Stimulated activated naive CD8-positive, alpha-beta T cell treated with anti-CD3 and anti-CD28 coated beads, Interleukin-15, amount 100 ng/mL, for 72 hours (primary cell): ENCODE measurements at places on chromosomes 1 and 21.

DNA sequence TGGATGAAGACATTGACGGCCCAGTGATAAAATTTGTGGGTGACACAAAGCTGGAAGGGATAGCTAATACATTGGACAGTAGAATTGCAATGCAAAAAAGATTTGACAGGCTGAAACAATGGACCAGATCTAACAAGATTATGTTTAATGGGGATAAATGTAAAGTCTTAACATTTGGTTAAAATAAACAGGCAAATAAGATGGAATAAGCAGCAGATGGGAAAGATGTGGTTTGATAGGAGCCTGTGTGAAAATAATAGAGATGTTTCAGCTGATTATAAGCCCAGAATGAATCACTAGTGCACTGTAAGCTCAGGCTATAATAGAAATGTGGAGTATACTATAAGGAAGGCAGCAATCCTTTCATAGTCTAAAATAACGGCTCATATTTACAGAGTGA is 66.2 kb upstream of the NHLH2 start:
- no peak for DNase-seq

- no peak for DNase-seq
These were observed 158.8 kb upstream of the DUSP10 start for GRCh38 chr1:221900678-221901077.

GRCh38 chr1:244371242-244372141 is 80.2 kb downstream of the ADSS2 start:
- no peak for DNase-seq

DNA sequence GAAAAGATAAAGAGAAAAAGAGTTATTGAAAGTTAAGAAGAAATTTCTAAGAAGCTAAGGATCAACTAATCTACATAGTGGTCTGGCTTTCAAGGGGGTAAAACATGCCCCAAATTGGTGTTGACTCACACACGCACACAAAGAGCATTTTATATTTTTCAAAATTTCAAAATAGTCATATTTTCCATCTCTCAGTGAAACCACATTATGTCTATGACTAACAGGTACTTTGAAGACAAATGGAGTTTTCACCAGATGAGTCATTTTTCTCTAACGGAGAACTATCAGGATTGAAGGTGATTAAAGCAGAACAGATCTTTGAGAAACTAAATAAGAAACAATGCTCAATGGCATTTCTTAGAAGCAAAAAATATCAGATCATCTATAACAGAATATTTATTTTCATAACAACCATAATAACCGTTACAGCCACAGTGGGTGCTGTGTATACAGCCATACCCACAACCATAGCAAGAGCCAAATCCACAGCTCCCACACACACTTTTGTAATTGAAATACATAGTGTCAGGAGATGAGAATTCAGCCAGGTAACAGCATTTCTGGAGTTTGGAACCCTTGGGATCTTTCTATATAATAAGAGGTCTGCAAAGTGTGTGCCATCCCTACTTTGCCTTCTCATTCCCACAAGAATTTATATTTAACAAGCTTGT is at the start of gene KRTAP21-3:
KRTAP21-3 (minus strand) TSS at position 539 of the 671 bp plus-strand sequence; CDS start at position 521, 18 bp downstream.
- peak; percentile 20 for DNase-seq

GRCh38 chr1:43653893-43654292 is 3.9 kb downstream of the KDM4A start:
- no peak for DNase-seq

DNA sequence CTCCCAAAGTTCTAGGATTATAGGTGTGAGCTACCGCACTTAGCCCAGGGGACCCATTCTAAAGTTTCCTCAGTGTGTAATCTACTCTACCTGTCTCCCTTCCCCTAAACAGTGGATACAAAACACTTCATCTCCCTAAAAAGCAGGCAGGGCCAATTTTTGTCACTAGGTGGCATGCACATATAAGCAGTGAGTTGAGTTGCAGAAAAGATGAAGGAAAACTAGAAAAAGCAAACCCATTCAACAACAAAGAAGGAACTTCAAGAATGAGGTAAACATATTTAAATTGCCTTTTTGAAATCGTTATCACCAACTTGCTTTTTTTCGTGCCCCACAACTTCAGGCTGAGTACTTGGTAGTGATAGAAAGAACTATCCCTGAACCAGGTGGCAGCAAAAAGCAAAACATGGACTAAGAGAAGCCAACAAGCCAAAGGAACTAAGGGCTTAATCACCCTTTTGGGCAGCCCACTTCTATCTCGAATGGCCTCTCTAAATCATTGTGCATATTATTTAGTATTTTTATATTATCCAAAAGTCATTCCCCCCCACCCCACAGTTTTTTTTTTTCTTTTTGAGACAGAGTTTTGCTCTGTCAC is 19.7 kb upstream of the ALDH9A1 start:
- DNase-seq = peak; percentile 24

- no peak for DNase-seq
These were observed 283.5 kb upstream of the SGIP1 start for GRCh38 chr1:66250478-66250877.

DNA sequence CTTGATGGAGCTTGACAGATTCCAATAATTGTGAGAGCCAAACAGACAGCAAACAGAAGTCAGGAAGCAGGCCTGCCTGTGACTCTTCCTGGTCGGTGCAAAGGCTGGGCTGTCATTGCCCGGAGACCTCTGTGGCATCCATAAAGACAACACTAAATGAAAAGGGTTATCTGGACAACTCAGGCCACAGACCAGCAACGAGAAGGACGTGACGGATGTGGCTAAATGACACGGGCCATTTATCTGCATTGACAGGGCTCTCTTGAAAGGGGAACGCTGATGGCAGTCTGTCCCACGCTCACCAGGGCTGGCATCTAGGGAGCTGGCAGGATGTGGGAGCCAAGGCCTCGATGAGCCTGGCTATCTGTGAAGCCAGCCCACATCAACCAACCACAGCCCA is 35.0 kb downstream of the HMGB4 start:
- DNase-seq = no peak

GRCh38 chr1:45282351-45282750 is 44.3 kb upstream of the HPDL start:
- no peak for DNase-seq

GRCh38 chr1:43058545-43059360 is 100.1 kb upstream of the SLC2A1 start:
- DNase-seq = no peak

DNA sequence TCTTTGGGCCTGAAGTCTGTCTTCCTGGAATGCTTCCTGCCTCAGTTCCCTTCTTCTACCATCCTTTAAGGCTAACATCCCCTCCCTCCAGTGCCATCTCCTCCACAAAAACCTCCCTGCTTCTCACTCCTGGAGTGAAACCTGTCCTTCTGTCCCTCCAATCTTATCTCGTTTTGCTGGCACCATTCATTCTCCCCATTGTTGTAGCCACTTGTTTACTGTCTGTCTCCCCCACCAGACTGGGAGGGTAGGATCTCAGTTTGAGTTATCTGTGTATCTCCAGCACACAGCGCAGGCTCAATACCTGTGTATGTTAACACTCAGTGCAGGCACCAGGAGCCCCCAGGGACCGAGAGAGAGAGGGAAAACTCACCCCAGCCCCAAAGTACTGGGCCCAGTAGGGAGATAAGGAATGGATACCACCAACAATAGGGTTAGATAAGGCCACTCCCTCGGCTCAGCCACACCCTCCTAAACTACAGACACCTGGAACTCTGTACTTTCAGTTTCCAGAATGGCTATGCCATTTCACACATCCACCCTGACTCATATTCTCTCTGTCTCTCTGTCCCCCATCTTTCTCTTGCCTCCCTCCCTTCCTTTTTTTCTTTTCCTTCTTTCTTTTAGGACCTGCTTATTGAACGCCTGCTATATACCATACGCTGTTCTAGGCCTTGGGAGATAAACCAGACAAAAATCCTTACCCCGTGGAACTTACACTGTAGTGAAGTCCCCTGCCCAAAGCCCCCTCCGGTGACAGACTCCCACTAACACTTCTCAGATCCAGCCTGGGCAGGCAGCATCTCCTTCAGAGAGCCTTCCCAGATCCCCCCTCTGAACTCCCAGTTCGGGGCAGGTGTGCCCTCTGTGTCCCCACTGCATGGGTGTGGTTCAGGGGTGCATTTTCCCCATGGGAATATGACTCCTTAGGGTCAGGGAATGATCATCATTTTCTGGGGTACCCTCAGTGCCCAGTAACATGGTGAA is 3.3 kb upstream of the SSBP3 start:
- DNase-seq = no peak

DNA sequence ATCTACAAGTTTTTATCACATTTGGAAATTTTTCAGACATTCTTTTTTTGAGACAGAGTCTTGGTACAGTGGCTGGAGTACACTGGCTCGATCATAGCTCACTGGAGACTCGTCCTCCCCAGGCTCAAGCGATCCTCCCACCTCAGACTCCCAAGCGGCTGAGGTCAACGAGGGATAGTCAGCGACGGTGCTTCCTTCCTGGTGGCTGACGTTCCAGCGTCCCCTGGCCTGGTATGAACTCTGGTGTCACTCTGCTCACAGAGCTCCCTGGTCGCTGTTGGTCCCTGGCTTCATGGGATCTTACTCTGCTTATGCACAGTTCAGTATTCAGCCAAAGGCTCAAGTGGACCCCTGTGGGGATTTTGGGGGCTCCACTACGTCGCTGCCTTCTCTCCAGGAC is 3.5 kb upstream of the ARHGEF16 start:
- no peak for DNase-seq

- DNase-seq = no peak
These were observed 13.8 kb downstream of the S100A7A start for GRCh38 chr1:153430166-153430553.

- DNase-seq = no peak
These were observed 2.0 kb upstream of the RAB7B start for GRCh38 chr1:206005234-206005633.

GRCh38 chr1:51559501-51559900 is 40.4 kb upstream of the EPS15 start:
- no peak for DNase-seq

- no peak for DNase-seq
These were observed 4.5 kb upstream of the CATSPERE start for GRCh38 chr1:244456586-244456985.

- DNase-seq = no peak
These were observed 40.4 kb upstream of the APOBEC4 start for GRCh38 chr1:183693521-183693920.

- DNase-seq = no peak
These were observed 96.8 kb downstream of the NRIP1 start for GRCh38 chr21:14968029-14968428.

- DNase-seq = no peak
These were observed 176.8 kb upstream of the USP25 start for GRCh38 chr21:15552914-15553494.

- DNase-seq = no peak
These were observed 30.3 kb downstream of the TSNAX start for GRCh38 chr1:231558708-231559185.

DNA sequence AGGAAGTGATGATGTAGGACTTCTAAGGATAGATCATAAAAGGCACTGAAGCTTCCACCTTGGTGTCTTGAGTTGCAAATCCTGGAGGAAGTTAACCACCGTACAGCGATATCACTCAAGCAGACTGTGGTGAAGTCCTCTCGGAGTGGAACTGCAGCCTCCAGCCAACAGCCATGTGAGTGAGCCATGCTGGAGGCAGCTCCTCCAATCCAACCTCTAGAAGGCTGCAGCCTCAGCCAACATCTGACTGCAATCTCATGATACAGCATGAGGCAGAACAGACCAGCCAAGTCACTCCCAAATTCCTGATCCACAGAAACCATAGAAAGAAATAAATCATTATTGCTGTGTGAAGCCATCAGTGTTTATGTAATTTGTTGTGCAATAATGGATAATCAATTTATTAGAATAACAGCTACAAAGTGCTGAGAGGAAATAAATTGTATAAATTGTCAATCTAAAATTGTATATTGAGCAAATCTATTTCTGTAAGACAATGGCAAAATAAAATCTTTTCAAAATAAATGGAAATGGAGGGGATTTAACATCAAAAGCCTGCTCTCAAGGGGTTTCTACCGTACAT is 65.0 kb downstream of the PRSS38 start:
- DNase-seq = no peak

GRCh38 chr1:228876187-228876586 is 140.9 kb downstream of the RHOU start:
- DNase-seq = no peak

DNA sequence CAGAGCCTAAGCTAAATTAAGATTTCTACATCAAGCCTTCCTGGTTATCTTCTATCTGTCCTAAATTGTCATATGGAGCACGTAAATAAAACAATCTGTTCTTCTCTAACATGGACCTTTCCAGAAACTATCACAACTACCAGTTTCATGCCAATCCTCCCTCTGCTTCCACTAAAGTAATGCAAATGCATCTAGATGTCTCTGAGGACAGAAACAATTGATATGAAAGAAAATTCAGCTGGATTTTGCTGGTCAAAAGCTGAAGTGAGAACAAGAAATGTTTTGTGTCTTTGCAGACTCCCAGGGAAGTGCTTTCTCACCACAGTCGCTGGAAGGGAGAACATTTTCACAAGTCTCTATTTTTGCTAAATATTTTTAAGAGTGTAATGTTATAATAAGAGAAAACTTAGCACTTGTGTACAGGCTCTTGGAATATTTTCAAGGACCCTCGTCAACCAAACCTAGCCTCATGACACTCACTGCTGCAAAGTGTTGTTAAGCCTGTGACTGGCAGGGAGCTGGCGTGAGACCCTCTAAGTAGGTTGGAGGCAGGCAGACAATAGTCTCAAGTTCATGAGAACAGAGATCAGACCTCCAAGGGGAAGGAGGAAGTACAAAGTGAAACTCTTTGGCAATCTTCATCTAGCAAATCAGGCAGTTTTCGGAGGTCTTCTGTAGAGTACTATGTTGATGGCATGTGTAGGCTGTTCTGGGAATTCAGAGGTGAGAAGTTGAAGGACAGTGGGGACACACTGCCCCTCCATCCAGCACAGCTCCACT is 38.8 kb downstream of the DNASE2B start:
- DNase-seq = no peak
